Activated CD4-positive, alpha-beta T cell treated with anti-CD3 and anti-CD28 coated beads, Interleukin-2, Interleukin-4, amounts not matched to agents 100 ng/mL and 50 ng/mL, durations not matched to agents 16 hours and 8 hours (primary cell): ENCODE measurements at places on chromosomes 16 and 17.

- no peak for DNase-seq
Observed at GRCh38 chr16:11972128-11972527, 4.4 kb upstream of the SNX29 start.

DNA sequence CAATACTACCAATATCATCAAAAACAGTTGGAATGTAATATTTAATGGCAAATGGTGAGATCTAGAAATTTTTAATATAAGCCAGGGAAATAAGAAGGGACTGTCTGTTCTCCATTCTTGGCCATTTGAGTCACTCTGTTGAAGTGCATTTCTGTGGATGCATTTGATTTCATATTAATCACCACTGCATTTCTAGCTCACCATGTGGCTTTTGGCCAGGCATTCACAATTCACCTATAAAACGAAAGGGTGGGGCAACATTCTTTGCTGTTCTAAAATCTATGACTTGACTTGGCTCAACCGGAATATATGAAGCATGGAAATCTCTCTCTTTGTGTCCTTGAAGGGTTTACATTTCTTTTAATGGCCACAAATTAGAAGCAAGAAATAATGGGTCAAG is 483.0 kb downstream of the SLC39A11 start:
- no peak for DNase-seq

GRCh38 chr16:12504312-12504711 is 299.4 kb downstream of the CPPED1 start:
- no peak for DNase-seq

DNA sequence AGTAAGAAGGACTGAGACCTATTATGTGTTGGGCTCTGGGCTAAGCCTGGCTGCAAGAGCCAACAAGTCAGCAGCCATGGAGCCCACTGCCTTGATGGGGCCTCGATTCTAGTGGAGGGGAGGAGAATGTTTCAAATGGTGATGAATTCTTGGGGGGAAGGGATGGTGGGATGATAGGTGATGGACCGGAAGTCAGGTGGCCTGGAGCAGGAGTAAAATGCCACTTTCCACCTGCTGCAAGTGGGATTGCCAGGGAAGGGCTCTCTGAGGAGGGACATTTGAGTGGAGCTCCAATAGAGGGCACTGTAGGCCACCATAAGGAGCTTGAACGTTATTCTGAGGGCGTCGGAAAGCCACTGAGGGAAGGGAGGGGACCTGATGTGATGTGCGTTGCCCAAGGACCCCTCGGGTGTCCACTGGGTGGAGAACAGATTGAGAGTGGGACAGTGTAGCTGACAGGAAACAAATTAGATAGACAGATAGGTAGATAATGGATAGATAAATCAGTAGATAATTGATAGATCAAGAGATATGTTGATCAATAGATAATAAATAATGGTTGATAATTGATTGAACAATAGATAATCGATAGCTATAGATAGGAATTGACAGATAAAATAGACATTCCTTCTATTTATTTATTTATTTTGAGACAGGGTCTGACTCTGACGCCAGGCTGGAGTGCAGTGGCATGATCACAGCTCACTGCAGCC is 18.2 kb upstream of the NXPH3 start:
- peak; percentile 56 for DNase-seq

GRCh38 chr17:79042421-79043190 is 18.6 kb downstream of the C1QTNF1 start:
- DNase-seq, result peak; percentile 25
